GM12891 (cell line): ENCODE measurements at places on chromosomes 4 and X.

- no peak for DNase-seq
These were observed 39.0 kb upstream of the PROM1 start for GRCh38 chr4:16122784-16123183.

DNA sequence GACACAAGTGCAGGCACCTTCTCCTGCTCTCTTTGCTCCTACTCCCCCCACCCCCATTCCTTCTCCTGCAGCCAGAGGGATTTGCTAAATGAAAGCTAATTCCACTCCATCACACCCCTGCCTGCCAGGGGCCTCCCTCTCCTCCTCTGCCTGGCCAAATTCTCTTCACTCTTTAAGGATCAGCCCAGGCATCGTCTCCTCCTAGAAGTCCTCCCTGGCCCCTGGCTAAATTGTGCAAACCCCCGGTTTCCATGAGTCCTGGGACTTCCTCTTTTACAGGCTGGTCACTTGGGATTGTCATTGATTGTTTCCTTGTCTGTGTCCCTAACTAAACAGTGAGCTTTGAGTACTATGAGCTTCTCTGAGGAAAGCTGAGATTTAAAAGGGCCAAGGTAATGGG is 8.7 kb upstream of the ABLIM2 start:
- no peak for DNase-seq

GRCh38 chr4:6595897-6596537 is 21.0 kb downstream of the MAN2B2 start:
- DNase-seq, result no peak

GRCh38 chrX:21493226-21493830 is 119.1 kb downstream of the CNKSR2 start:
- DNase-seq, result no peak

- DNase-seq, result no peak
These were observed 372.1 kb downstream of the BMPR1B start for GRCh38 chr4:95129821-95130311.

GRCh38 chrX:129071390-129071789 is 451.9 kb downstream of the SMARCA1 start:
- DNase-seq, result no peak

DNA sequence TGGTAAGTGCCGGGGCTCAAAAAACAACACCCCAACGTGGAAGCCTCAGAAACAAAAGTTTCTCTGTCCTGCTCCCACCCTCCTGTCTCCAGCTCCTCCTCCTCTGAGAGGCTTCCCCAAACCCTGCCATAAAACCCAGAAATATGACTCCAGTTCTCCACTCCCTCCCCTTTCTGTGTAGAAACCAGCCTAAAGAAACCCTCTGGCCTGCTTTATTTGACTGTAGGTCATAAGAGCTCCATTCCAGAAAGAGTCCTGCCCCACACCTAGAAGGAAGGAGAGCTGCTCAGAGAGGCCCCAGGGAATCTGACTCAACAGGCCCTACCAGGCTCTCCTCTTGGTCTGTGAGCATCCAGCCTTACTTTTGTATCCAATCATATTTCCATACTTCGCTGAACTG is 872 bp upstream of the S100P start:
- DNase-seq, result no peak

GRCh38 chr4:139975830-139976272 is 178.1 kb downstream of the MAML3 start:
- no peak for DNase-seq

- no peak for DNase-seq
These were observed 50.0 kb downstream of the CLCN5 start for GRCh38 chrX:49972328-49972860.

DNA sequence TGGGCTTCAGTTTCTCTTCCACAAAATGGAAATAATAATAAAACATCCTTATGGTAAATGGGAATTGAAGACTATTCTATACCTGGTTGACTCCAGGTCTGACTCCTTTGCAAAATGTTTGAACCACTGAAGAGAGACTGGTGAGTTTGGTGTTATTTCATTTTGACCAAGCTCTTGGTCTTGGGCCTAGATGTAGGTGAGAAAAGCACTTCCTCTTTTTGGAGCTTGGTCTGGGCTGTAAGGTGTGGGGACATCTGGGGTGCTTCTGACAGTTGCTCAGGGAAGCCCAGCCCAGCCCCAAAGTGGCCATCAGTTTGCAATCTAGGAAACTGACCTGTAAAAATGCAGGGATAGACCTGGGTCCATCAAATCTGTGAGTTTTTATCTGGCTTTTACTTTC is 26.8 kb upstream of the SOD3 start:
- DNase-seq, result peak; percentile 11

DNA sequence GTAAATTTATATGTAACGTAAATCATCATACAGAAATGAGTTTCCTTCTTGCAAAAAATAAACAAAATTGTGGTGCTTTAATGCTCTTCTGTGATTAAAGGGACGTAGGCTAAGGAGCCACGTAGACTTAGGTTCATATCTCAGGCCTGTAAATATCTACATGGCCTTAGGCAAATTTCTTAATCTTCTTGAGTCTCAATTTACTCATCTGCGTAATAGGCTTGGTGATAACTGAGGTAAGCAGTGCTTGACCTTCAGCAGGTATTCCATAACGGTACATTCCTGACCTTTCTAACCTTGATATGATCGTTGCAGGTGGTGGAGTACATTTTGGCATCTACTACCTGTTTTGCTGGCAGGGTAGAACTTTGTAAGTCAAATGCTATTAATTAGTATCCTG is 65.2 kb upstream of the TLR3 start:
- DNase-seq, result no peak

GRCh38 chr4:168656946-168657473 is 160.2 kb downstream of the PALLD start:
- DNase-seq, result no peak

DNA sequence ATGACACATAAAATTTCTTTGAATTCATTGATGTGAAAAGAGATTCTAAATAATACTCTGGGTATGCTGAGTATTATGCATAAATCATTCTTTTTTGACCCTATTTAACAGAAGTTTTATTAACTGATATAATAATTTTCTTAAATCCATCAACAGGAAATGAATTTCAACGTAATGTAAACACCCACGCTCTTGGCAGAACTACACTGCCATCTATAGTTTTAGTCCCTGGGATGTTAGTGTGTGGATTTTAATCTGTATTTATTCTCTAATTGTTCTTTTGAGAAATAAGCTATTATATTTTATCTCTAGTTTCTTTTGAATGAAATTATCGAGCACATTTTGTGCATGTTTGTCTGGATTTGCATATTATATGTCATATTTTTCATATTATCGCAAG is 666.8 kb upstream of the NDST4 start:
- no peak for DNase-seq

DNA sequence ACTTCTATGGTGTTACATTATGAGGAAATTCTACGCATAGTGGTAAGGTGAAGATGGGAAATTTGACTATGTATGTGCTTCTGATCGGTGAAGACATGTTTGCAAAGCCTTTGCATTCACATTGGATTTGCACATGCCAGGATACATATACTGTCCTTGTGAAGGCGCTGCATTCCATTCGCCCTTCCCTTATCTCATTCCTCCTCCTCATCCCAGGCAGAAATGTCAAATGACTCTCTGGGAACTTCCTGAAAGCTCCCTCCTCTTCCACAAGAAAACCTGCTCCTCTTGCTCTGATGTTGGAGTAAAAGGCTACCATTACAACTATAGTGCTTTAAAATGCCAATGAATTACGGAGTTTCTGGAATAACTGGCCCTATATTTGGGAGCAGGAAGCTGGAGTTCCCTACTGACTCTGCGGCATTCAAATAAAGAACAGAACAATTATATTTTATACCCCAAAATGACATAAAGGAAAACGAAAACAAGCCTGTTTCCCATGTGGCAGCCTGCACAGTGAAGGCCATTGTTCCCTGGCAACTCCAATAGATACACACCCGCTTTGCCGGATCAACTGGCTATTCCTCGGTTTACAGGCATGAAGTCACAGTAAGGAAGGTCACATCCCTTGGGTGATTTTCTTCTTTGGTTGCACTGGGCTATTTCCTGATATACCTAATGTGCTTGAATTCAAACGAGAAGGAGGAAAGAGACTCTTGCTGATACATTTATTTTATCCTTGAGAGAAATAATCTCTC is 84.5 kb downstream of the AREG start:
- DNase-seq, result no peak

DNA sequence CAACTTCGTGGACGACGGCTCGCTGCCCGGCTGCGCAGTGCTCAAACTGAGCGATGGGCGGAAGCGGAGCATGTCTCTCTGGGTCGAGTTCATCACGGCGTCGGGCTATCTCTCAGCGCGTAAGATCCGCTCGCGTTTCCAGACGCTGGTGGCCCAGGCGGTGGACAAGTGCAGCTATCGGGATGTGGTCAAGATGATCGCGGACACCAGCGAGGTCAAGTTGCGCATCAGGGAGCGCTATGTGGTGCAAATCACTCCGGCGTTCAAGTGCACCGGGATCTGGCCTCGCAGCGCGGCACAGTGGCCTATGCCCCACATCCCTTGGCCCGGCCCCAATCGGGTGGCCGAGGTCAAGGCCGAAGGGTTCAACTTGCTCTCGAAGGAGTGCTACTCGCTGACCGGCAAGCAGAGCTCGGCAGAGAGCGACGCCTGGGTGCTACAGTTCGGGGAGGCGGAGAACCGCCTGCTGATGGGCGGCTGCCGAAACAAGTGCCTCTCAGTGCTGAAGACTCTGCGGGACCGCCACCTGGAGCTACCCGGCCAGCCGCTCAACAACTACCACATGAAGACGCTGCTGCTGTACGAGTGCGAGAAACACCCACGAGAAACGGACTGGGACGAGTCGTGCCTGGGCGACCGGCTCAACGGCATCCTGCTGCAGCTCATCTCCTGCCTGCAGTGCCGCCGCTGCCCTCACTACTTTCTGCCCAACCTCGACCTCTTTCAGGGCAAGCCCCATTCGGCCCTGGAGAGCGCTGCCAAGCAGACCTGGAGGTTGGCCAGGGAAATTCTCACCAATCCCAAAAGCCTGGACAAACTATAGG is 1.5 kb downstream of the MAB21L2 start:
- DNase-seq, result no peak

DNA sequence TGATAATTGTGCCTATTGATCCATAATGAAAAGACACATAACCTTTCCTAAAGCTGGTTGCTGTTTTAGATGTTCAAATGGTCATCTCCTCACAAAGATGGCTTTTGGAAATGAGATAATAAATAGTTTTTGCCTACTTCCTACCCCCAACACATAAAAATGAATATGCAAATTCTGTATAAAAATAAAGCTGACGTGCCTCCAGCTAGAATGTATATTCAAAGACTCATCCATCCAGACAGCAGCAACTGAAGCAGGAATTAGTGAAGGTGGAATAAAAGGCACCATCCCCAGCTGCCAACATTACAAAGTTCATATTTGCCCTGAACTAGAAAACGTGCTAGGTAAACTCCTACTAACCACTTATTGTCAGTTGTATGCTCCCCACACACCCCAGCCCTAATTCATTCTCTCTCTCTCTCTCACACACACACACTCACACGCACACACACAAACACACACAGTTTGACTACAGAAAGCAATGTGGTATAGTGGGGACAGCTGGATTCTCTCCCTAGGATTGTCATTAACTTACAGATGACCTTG is 53.6 kb downstream of the PCDH19 start:
- DNase-seq, result no peak

DNA sequence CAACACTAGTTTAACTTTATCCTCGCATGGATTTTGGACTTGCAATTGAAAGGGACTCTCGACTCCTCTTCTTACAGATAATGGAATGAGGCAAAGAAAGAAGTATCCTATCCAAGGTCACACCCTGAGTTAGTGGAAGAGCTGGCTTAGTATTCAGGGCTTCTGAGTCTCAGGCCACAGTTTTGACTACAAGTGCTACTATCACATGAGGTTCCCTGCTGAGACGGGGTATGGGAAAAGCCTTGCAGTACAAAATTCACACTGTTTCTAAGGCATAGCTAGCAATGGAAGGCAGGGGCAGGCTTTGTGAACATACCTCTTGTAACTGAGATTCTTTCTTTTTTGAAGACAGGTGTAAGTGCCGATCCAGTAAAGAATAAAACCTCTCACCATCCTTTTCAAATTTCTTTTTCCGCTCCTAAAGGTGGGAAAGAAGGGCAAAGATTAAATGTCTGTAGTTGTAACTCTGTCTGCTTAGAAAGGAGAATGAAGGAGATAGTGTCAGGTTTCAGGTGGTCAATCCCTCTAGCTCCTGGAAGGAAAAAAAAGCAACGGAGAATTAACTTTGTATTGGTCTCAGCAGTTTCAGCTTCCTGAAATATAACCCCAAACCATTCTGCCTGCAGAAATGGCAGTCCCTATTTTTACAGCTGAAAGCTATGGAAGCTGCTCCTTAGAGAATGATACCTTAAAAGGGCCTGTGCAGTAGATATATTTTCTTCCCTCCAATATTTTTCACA is 199.0 kb downstream of the OPHN1 start:
- no peak for DNase-seq

GRCh38 chrX:64437665-64438064 is 42.4 kb upstream of the MTMR8 start:
- DNase-seq, result no peak

DNA sequence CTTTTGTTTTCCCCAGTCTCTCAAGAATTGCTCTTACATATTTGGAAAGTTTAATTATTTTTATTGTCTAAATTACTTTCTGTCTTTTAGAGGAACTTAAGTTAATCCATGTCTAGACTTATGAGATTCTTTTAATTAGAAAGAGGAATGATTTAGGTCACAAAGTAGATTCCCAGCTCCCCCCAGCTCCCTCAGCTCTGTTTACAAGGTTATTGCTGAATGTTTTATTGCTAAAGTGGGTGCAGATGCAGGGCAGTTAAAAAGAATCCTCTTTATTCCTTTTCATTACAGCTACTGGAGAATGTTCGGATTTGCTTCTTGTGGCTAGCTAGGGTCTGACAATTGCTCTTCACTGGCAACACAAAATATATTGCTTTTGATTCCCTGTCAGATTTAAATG is 33.7 kb upstream of the CCKAR start:
- no peak for DNase-seq

- DNase-seq, result no peak
These were observed 15.2 kb upstream of the CLOCK start for GRCh38 chr4:55561889-55562288.

GRCh38 chrX:49809891-49810632 is 19.0 kb upstream of the PAGE4 start:
- no peak for DNase-seq

DNA sequence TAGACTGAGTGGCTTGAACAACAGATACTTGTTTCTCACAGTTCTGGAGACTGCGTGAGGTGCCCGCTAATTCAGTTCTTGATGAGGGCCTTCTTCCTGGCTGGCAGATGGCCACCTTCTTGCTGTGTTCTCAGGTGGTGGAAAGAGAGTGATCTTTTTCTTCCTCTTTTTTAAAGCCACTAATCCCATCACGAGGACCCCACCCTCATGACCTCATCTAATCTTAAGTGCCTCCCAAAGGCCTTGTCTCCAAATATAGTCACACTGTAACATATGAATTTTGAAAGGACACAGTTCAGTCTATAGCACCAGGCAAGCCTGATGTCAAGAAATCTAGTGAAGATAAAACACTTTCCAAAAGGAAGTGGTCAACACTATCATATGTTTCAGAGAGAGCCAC is 12.4 kb downstream of the VAMP7 start:
- no peak for DNase-seq

- no peak for DNase-seq
These were observed 2.2 kb downstream of the PWWP3B start for GRCh38 chrX:106170318-106170717.
